RKO (cell line): ENCODE measurements at places on chromosomes 11 and 22.

GRCh38 chr22:32733196-32733768 lies 68.2 kb upstream of the TIMP3 start:
- DNase-seq = no peak

GRCh38 chr11:114179234-114179941 lies 116.8 kb upstream of the NNMT start:
- DNase-seq = no peak

- DNase-seq = no peak
These were observed 23.7 kb downstream of the HTR3B start for GRCh38 chr11:113928311-113928710.

- peak; percentile 61 for DNase-seq
These were observed at the start of gene VWCE for GRCh38 chr11:61294717-61295595. Gene VWCE (minus strand): TSS chr11:61295316. CDS start chr11:61295037, 279 bp downstream.

- DNase-seq = no peak
These were observed 25.3 kb upstream of the SESN3 start for GRCh38 chr11:95256321-95256779.

GRCh38 chr11:105153392-105153791 lies 13.8 kb upstream of the CARD18 start:
- no peak for DNase-seq

- peak; percentile 34 for DNase-seq
These were observed 39.9 kb downstream of the SERGEF start for GRCh38 chr11:17972987-17973386.

DNA sequence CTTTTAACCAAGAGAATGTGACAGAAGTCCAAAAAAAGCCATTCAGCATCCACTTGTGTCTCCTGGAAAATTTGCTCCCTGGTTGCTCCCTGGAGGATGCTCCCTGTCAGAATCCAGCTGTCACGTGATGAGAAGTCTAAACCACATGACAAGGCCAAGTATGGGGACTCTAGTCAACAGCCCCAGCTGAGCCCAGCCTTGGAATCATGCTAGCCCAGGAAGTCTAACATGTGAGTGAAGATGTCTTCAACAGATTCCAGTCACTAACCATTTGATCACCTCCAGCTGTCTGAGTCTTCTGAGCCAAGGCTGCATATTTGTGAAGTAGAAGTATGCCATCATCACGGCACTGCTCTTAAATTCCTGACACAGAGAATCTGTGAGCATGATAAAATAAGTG lies 4.2 kb downstream of the OR56B4 start:
- DNase-seq = no peak
